GM23248 (cell line): ENCODE measurements at places on chromosomes 11 and 22.

GRCh38 chr11:8813658-8814057 lies 97.3 kb upstream of the AKIP1 start:
- DNase-seq, result peak; percentile 90

- DNase-seq, result no peak
Observed at GRCh38 chr22:38062791-38063190, 5.6 kb downstream of the PICK1 start.

- no peak for DNase-seq
Observed at GRCh38 chr11:94203070-94203469, 74.4 kb downstream of the PANX1 start.

DNA sequence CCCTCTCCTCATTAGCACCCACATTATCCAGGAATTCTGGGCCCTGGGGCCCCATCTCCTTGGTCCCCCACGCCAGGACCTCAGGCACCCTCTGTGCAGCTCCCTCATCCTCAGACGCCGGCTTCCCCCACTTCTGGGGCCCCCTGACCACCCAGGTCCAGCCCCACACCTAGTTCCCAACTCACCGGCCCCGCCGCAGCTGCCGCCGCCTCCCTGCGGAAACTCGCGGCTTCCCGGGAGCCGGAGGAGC lies at the start of gene PCSK7:
PCSK7 (minus strand) TSS at position 232 of the 250 bp plus-strand sequence. CDS start 2,229 bp downstream, outside the sequence.
- no peak for DNase-seq
